Activated CD4-positive, alpha-beta T cell treated with anti-CD3 and anti-CD28 coated beads, Interleukin-2, amount 50 U/mL, for 48 hours (primary cell): ENCODE measurements at places on chromosomes 5 and 9.

DNA sequence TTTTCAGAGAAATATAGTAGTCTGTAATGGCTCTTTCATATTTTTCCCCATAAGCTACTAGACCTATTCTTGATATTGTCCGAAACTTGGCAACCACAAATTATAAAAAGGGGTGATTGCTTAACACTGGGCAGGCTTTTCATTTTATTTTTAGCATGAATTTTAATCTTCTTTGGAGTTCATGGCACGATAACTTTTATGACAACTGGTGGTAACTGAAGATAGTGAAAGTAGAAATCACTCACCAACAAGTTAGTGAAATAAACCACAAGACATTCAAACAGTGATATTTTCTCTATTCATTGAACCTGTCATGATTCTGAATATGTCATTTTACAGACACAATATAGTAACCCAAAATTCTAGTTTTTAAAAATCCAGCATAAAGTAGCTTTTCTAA is 213.9 kb downstream of the PRDM9 start:
- DNase-seq, result no peak

GRCh38 chr9:127007638-127008037 is 93.1 kb downstream of the RALGPS1 start:
- DNase-seq, result no peak

DNA sequence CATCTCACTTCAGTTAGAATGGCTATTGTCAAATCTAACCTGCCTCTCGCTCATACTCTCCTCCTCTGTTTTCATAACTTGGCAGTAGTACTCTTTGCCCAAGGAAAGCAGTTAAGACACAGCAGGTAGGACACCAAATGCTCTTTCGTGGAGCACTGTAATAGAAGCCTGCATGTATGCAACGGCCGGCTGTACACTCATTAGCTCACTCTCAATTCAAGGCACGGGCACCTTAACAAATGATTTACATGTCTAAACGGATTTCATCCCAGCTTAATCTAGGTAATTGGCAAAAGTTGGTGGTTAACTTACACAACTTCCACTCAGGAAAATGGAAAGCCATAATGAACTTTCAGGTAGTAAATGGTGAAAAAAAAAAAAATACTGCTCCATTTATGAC is 14.9 kb downstream of the DEPDC1B start:
- DNase-seq, result no peak

- DNase-seq, result no peak
Observed at GRCh38 chr5:138698713-138699112, 54.5 kb upstream of the CTNNA1 start.

DNA sequence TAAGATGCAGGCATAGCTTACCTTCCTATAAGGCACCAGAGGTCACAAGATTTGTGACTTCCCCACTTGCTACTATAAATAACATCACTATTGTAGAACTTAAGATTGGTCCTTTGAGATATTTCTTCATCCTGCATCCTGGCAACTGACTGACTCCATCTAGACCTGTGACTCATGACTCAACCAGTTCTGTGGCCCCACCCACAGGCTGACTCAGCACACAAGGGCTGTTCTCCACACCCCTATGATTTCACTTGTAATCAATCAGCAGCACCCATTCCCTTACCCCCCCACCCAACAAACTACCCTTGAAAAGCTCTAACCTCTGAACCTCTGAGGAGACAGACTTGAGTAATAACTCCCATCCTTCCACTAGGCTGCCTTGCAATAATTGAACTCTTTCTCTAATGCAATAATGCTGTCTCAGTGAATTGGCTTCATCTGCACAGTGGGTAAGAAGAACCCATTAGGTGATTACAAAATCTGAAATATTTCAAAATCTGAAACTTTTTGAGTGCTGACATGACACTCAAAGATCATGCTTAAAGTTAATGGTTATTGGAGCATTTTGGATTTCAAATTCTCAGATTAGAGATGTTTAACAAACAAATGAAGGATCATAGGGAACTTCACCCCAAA is 296.7 kb downstream of the ARL15 start:
- peak; percentile 49 for DNase-seq

GRCh38 chr5:144028058-144028457 is 142.4 kb downstream of the YIPF5 start:
- no peak for DNase-seq

DNA sequence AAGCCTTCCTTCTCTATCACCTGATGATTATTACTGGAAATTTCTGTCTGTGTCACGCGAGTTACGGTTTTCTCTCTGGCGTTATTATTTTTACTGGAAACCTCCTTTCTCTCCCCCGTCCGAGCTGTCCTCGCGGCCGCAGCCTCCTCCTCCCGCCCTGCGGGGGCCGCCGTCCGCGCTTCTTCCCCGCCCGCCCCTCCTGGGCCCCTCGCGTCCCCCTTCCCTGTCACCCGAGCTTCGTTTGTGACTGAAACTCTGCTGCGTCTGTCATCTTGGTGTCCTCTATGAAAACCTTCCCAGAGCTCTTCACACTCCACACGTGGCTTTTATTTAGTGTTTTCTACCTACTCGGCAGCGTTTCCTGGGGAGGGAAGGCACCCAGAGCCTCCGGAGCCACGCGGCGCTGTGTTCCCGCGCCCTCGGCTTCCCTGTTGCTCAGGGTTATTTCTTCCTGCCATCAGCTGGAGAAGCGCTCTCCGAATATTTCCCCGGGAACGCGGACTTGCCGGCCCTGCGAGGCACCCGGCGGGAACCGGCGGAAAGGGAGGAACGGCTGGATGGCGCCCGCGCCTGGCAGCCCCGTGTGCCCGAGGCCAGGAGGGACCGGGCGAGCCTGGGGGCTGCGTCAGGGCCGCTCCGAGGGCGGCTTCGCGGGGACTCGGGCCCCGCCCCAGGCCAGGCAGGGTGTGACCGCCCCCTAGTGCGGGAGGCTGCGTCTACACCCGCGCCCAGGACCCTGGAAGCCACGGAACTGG is 33.9 kb downstream of the TRIP13 start:
- DNase-seq, result peak; percentile 23

GRCh38 chr9:25702536-25702935 is 24.3 kb upstream of the TUSC1 start:
- no peak for DNase-seq

DNA sequence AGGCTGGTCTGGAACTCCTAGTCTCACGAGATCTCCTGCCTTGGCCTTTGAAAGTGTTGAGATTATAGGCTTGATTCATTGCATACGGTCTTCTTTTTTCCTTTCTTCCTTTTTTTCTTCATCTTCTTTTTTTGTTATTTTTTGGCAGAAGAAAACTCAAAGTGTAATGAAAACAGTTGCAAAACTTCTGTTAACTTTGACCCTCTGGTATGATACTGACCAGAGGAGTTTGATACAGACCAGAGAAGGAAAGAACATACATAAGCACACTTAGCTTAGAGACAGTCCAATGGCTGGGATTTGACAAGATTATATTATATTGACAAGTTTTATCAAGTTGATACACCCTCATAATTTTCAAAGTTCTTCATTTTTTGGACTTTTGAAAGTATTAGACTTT is 181.2 kb downstream of the NFIB start:
- DNase-seq, result no peak

DNA sequence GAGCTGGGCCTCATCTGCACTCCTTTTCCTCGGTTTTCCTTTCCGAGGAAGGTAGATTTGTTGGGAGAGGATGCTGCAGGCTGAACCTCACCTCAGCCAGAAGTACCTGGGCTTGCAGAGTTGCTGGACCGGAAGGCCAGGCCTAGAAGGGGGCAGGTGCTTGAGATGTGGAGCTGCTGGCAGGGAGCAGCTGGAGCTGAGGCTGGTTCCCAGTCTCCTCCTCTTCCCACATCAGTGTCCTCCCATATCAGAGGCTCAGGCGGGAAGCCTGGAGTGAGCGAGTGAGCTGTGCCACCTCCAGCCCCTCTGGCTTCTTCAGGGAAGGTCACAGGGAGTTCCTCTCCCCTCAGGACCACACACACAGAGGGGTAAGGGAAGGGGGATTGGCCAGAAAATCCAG is 259.4 kb downstream of the GADD45G start:
- DNase-seq, result no peak

DNA sequence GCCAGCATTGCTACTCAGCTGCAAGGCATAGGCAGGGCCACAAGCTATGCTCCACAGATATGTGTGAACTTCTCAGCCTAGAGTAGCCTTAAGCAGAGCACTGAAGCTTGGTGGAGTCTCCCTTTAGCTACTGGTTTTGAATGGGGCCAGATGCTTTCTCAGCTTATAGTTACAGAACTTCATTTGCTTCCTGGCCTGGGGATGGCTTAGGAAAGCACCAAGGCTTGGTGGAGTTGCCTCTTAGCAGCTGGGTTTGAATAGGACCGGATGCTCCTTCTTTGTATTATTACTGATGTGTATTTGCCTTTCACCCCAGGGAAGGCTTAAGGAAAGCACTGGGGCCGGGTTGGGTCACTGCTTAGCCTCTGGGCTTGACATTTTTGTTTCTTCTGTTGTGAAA is 497.8 kb upstream of the SEMA6A start:
- DNase-seq, result no peak

DNA sequence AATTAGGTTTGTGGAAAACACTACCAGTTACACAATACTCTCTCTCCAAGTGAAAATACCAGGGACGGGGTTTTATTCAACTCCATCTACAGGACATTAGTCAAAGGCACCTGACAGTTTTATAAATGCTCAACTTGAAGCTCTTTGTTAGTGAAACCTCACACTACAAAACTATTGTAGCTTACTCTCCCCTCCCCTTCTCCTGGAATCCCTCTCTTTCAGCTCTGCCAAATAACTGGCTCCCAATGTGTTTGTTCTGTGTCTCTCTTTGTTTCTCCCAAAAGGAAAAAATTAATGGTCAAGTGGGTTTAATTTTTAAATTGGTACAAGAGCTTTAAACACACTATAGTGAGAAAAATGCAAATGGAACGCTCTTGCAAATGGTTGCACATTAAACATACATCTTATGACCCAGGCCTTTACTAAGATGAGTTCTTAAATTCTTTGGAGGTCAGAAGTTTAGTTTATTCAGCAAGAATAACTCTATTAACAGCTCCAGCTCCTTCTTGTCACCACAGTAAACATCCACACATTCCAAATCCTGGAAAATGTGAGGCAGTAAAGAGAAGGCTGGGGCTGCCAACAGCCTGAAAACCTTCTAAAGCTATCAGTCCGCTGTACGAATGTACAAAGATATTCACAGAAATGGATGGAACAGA is 48.4 kb downstream of the ZNF608 start:
- no peak for DNase-seq

DNA sequence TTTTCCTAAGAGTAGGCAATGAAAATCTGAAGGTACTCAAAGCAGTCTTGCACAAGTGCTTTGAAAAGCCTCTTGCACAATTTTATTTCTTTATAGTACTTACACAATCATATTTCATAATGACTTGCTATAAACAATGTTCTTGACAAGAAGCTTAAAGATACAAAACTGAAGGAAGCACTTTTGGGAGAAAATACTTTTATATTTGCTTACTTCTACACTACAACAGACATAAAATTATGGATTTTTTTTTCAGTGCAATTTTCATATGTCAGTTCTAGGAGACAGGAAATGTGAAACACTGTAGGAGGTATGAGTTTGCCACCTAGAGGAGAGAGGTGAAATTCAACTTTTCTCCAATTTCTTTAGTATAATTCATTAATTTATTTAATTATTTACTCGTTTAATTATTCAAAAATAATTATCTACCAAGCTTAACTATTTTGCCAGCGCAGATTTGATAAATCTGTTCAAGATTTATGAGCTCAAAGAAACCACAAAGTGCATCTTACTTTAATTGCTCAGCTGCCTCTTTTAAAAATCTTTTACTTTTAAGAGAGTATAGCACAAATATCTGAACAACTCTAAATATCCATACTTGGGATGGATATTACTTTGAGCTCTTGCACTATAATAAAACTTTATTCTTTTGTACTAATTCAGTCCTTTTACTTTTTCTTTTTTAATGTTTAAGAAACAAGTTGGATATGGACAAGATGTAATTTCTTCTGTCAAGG is 29.0 kb upstream of the CDKN2B start:
- DNase-seq, result no peak

GRCh38 chr5:57184322-57184721 is 10.5 kb downstream of the GPBP1 start:
- no peak for DNase-seq

GRCh38 chr5:27458287-27458686 is 419.9 kb upstream of the CDH9 start:
- no peak for DNase-seq

GRCh38 chr9:35738186-35738585 is 5.7 kb downstream of the CREB3 start:
- no peak for DNase-seq

- DNase-seq, result no peak
Observed at GRCh38 chr5:36919238-36919637, 42.7 kb downstream of the NIPBL start.

- no peak for DNase-seq
Observed at GRCh38 chr9:113631871-113632665, 168.5 kb downstream of the RGS3 start.

- DNase-seq, result no peak
Observed at GRCh38 chr9:101478444-101478843, 42.9 kb upstream of the ALDOB start.

- no peak for DNase-seq
Observed at GRCh38 chr5:124754206-124754927, 7.9 kb upstream of the ZNF608 start.

DNA sequence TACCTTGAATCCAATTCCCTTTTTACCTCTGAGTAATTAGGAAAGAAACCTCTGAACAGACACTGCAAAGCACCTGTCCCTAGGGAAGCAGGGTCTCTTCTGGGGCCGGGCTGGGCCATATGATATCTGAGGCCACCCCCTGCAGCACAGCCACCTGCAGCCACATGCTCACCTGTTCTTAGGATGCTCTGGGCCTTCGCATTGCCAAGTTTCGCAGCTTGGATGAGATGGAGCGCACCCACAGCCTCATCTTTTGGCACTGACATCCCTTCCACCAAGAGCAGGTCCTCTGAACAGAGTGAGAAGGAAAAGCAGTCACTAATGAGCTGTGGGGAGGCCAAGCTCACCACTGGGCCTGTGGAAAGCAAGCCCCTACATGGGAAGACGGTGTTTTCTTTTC is 27.3 kb downstream of the CLTA start:
- DNase-seq, result no peak

- no peak for DNase-seq
Observed at GRCh38 chr5:158351485-158352125, 492.7 kb upstream of the CLINT1 start.

- no peak for DNase-seq
Observed at GRCh38 chr5:88870285-88870684, 12.7 kb downstream of the MEF2C start.

GRCh38 chr5:32724526-32724925 is 13.4 kb downstream of the NPR3 start:
- no peak for DNase-seq

GRCh38 chr5:59218424-59219045 is 635.7 kb downstream of the RAB3C start:
- DNase-seq, result no peak

DNA sequence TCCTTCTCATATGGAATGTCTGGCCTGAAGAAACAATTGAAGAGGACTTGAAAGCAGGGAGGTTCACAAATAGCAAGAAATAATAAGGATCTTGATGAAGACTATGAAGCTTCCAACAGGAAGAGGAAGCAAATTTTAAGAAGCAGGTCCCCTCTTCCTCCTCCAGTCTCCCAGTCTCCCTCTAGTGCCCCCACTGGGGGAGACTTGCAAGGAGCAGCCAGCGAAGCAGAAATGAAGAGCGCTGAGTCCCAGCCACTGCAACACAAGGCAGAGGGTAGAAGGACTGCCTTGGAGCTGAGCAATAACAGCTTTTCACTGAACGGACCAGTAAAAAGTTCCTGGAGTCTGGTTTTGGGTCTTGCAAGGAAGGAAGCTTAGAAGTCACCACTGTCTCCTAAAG is 32.6 kb upstream of the ACO1 start:
- DNase-seq, result no peak

- DNase-seq, result no peak
Observed at GRCh38 chr9:95266649-95267048, 50.9 kb downstream of the FANCC start.

- DNase-seq, result no peak
Observed at GRCh38 chr9:76454311-76454710, 4.7 kb upstream of the GCNT1 start.
